ENCODE measurements at places on chromosomes 7 and 10.

- no peak for DNase-seq
- no peaks in the 10 kb centered on the region for H3K36me3 ChIP-seq
- H3K27me3 ChIP-seq = no peaks in the 10 kb centered on the region
- H3K4me1 ChIP-seq = peaks cover 12% of the 10 kb centered on the region
- no peak overlapping the region for H3K27ac ChIP-seq
Observed at GRCh38 chr10:28631896-28632583, 45.3 kb upstream of the BAMBI start.

GRCh38 chr7:105389088-105389650 lies 448 bp upstream of the SRPK2 start:
- peaks cover 10% of the 10 kb centered on the region for H3K4me1 ChIP-seq
- no peaks in the 10 kb centered on the region for H3K27me3 ChIP-seq
- peak overlapping the region; percentile 93 for H3K4me3 ChIP-seq
- peaks cover 3% of the 10 kb centered on the region for H3K36me3 ChIP-seq
- peak overlapping the region; percentile 92 for H3K27ac ChIP-seq

DNA sequence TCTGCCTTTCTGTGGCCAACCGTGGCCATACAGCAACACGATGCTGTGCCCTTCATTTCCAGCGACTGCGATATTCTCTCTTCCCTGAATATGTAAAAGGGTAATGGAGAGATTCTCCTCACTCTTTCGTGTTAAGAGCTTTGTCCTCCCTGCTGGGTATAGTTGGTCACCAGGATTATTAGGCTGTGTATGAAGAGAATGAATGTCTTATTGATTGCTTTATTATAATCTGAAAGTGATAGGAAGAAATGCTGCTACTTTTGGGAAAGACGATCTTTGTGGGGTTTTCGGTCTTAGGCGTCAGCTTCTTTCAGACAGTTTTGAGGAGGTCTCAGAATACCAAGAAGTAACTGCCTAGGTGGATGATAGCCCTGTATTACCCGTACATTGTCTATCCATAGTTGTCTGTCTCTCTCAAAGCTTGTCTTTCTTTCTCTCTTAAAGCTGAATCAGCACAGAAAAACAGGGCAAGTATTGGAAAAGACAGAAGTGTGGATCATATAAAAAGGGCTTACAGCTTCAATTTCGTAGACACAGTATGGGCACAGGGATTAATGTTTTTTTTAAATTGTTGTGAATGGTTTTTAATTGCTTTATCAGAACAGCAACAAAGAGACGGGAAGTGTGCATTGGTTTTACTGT lies 1.2 kb downstream of the AHCYL2 start:
- peaks cover 26% of the 10 kb centered on the region for H3K4me1 ChIP-seq
- no peak for DNase-seq
- no peaks in the 10 kb centered on the region for H3K36me3 ChIP-seq
- no peaks in the 10 kb centered on the region for H3K27me3 ChIP-seq
- H3K27ac ChIP-seq = peak overlapping the region; percentile 63

DNA sequence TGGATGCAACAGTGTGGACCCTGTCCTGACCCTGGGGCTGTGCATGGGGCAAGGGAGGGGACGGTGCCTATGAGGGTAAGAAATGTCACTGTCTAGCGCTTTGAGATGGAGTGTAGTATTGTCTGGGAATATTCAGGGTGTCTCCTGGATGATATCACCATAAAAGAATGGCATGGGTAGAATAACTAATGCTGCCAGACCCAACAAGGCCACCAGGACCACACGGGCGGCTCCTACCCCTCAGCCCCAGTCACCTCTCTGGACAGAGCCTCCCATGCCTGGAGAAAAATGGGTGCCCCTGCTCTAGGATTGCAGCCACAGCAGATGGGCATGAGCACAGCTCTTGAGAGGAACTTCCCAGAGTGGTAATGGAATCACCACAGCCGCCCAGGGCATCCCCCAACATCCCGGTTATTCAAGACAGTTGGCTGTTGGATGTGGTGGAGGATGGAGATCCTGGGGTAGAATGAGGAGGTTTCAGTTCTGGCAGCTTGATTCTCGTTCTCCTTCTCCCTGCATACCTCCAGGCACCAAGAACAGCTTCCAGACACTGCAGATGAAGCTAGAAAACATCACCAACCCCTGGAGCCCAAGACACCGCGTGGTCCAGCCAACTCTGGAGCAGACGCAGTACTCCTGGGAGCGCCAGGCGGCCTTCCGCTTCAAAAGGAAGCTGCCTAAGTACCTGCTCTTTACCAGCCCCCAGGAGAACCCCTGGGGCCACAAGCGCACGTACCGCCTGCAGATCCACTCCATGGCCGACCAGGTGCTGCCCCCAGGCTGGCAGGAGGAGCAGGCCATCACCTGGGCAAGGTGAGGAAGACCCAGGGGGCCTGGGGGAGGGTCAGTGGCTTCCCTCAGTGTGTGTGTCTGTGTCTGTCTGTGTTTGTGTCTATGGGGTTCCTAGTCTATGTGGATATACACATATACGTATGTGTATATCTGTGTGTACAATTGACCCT lies 6.2 kb downstream of the AOC1 start:
- peaks cover 13% of the 10 kb centered on the region for H3K27me3 ChIP-seq
- H3K27ac ChIP-seq = no peak overlapping the region
- no peak overlapping the region for H3K4me3 ChIP-seq
- H3K36me3 ChIP-seq = no peaks in the 10 kb centered on the region
- no peak for DNase-seq

GRCh38 chr7:43843296-43843695 lies 26.0 kb downstream of the MRPS24 start:
- H3K27me3 ChIP-seq = peaks cover 14% of the 10 kb centered on the region
- DNase-seq = no peak
- no peaks in the 10 kb centered on the region for H3K4me1 ChIP-seq

DNA sequence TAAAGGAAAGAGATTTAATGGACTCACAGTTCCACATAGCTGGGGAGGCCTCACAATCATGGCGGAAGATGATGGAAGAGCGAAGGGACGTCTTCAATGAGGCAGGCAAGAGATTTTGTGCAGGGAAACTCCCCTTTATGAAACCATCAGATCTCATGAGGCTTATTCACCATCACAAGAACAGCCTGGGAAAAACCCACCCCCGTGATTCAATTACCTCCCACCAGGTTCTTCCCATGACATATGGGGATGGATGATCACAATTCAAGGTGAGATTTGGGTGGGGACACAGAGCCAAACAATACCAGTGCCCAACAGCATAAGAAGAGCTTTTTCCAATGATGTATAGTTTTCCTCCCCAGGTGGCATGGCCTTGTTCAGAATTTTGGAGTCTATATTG lies 11.2 kb upstream of the C7orf33 start:
- no peak overlapping the region for H3K27ac ChIP-seq
- no peak overlapping the region for H3K4me3 ChIP-seq
- H3K36me3 ChIP-seq = no peaks in the 10 kb centered on the region
- no peaks in the 10 kb centered on the region for H3K27me3 ChIP-seq

GRCh38 chr10:96377816-96378294 lies 19.1 kb upstream of the OPALIN start:
- DNase-seq = no peak
- H3K36me3 ChIP-seq = no peaks in the 10 kb centered on the region
- H3K4me3 ChIP-seq = no peak overlapping the region
- peaks cover 2% of the 10 kb centered on the region for H3K4me1 ChIP-seq
